ENCODE measurements at places on chromosomes 4 and X.

DNA sequence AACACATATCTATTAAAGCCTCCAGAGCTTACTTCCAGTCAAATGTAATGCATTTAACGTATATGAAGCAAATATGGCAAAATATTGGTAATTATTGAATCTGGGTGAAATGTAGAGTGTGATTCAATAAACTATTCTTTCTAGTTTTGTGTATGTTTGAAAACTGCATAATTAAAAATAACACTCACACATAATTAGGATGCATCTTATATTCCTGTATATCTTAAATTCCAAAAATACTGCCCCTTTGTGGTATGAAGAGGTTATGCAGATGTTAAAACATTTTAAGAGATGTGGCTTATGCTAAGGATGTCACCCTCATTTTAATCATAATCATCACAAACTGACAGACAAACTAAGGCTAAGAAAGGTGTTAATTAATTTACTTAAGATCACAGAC is 182.9 kb downstream of the COX18 start:
- no peak for DNase-seq

DNA sequence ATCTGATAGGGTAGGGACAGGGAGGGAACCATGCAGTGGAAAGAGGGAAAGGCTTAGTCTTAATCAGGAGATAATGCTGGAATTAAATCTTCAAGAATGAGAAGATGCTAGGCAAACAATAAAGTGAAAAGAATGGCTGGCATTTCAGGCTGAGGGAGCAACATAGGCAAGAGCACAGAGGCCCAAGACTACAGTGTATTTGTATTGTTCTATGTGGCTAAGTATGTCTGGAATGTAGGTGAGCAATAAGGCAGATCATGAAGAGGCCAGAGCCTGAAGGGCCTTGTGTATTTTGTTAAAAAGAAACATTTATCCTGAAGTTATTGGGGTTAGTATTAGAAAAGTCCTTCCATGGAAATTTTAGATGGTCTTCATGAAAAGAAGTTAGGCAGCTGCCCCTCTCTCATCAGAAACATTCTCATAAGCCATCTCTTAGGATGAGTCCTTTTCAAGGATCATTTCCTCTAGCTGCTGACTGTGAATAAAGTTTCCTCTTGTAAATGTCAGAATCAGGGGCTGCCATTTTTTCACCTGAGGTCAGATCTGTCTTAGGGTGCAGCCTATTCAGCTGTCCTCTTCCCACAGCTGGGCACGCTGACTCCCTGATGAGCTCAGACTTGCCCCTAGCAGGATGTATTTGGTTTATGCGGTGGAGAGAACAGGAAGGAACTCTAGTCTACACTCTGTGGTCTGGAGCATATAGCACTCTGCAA is 46.3 kb downstream of the ATP10D start:
- no peak for DNase-seq

GRCh38 chr4:134078230-134078914 is 123.2 kb downstream of the PABPC4L start:
- DNase-seq = no peak

DNA sequence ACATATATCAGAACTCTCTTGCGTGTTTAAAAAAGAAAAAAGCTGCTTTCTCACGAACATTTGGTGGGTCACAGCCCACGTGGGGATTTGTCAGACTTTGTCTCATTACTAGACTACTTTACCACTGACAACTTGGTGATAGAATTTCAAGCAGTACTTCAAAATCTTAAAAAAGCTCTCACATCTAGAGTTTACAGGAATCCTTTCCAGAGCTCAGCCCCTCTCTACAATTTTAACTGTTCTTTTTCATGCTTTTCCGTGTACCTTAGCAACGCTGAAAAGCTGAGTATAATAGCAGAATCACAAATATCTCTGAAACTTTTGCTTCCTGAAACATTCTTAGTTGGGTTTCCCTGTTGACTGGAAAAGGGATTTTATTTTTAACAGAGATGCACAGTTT is 50.2 kb downstream of the SMAD1 start:
- DNase-seq = no peak

DNA sequence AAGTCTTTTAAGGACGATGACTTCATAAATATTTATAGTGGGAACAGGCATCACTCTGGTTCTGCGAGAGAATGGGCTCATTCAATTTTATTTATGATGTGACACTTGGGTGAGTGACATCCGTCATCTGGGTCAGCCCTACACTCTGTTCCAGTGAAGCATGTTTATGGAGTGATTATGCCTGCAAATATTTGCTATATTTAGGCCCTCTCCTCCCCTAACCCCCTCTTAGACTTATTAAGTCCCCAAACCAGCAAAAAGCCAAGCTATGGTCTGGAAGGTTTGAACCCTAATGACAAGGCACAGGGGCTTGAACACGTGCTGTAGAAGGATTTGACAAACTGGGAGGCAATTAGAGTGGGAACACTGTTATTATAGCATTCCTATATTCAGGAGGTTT is 55.9 kb downstream of the C4orf51 start:
- no peak for DNase-seq

GRCh38 chrX:125382889-125383288 is 63.2 kb downstream of the TEX13C start:
- DNase-seq = no peak

DNA sequence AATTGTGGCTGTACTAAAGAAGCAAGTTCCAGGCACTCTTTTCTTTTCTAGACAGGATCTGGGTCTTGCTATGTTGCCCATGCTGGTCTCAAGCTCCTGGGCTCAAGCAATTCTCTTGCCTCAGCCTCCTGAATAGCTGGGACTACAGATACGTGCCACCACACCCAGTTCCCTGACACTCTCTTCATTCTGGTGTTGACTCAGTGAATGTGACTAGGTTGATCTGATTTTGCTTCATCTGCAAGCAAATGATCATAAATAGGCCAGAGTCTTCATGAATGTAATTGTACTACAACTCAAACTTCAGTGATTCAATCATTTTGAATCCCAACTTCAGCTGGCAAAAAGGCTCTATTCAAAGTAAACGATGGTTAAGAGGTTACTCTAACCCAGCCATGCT is 78.5 kb downstream of the APBB2 start:
- DNase-seq = no peak

- no peak for DNase-seq
Measured at GRCh38 chrX:13474164-13474516, 95.3 kb upstream of the EGFL6 start.

DNA sequence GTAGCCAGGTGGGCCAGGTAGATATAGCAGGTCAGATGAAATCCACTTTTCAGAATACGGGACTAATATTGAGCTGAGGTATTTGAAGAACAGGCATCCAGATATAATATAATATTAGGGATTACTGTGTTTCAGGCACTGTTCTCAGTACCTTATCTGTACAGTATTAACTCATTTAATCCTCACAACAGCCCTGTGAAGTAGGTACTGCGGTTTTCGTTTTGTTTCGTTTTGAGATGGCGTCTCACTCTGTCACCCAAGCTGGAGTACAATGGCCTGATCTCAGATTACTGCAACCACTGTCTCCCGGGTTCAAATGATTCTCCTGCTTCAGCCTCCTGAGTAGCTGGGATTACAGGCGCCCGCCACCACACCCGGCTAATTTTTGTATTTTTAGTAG is 129.6 kb downstream of the IL1RAPL2 start:
- no peak for DNase-seq

DNA sequence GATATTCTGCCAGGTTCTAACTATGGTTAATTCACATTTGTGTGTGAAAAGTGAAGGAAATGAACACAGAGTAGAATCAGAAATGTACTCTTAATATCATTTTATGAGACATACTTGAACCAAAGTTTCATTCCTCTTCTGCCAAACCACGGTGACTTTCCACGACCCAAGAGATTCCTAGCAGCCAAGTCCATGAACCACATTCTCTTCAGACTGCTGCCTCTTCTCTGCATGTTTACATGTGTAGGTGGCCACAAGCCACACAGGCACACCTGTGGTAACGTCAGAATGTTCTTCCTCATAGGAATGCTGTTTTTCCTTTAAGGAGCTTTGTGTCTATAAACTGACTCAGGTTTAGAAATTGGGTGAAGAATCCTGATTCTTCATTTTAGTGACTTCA is 1411.2 kb downstream of the RAPGEF2 start:
- no peak for DNase-seq

DNA sequence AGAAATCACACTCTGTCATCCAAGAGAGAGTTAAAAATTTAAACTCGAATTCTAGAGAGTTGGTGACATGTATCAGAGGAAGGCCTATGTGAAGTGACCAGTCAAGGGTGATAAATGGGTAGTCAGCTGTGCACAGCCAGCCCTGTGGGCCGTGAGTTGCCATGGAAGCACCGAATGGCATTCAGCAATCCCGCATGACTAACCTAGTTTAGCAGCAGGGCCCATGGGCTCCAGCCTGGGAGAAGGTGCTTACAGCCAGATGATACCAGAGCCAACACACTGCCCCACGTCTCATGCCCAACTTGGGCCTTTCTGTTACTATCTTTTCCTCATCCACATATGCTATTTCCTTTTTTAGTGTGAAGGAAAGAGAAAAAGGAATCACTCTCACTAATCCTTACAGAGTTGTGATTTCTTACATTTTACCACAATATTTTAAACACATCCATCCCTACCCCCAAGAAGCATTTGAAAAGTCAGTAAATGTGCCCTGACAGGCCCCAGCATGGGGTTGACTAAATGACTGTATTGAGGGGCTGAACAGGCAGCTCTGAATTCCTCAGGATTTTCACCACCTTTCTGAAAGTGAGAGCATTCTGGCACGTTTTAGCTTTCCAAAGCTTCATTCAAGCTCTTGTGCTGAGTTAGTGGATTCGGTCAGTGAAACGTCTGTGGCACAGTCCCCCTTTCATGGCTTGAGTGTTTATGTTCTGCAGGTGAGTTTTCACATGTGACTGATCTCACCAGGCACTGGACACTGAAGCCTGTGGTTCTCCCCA is 104.2 kb downstream of the AFF1 start:
- peak; percentile 61 for DNase-seq

DNA sequence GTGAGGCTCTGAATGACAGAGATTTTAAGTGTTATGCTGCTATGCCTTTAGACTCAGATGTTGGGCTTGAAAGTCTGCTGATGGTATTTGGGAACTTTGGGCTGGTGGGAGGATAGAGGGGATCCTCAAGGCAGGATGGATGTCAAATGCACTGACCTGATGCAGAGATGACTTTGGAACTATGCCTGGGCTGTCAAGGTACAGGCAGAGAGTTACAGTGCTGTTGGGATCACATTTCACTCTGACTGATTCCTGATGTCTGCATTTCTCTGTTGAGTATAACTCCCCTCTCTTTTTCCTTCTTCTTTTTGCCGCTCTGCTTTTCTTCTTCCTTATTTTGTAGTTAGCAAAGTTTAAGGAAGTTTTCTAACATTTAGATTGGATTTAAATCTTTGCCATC is 271.8 kb upstream of the ARX start:
- no peak for DNase-seq

DNA sequence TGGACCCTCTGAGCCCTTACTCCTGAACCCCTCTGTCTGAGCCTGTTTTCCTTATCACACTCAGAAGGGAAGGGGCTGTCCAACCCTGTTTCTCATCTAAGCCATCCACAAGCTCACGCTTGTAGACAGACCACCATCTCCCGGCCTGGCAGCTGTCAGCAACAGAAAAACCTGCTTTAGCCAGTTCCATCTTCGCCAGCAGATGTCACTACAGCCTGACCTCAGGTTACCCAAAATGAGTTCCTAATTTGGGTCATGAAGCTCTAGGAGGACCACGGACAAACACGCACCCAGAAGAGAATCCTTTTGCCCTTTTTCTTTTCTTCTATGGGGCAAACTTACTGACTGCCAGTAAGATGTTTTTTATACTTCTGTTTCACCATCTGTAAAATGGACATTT is 445.4 kb downstream of the BCOR start:
- peak; percentile 12 for DNase-seq

DNA sequence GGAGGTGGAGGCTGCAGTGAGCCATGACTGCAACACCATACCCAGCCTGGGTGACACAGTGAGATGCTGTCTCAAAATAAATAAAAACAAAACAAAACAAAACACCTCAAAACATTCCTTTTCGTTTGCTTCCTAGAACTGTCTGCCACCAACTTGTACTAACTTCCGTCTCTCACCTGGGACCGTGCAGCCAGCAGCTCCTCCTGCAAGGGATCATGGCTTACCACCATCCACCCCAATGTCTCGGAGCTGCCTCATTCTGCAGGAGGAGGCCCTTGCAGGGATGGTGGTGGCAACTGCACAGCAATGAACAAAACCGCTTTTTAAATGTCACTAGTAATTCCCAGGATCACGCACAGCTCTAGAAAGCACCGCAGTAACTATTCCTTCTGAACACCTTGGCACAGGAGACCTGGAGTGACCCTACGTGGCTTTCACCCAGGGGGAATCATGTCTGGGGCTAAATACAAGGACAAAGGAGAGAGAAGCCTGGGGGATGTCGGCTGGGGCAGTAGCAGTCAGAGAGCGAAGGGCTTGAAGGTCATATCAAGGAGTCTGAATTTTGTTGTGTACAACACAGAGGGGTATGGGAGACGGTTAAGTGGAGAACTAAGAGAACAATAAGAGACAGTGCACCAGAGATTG is 17.4 kb upstream of the KIAA0232 start:
- no peak for DNase-seq

- DNase-seq = no peak
Measured at GRCh38 chrX:142861557-142861956, 164.2 kb upstream of the SPANXN4 start.

DNA sequence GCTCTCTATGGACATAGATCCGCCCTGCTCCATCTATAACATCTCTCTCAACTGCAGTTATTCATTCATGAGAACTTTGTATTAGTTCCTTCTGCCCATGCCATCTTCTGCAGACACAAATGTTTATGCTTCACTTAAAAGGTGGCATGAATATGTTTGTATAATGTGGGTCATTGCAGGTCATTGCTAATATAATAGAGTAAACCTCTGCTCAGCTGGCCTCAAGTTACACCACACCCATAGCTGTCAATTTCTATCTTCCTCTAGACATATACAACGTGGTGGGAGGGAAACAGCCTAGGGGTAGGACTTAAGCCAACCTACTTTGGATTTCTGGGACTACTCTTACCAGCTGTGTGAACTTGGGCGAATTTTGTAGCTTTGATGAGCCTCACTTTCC is 129.8 kb downstream of the ATXN3L start:
- no peak for DNase-seq

GRCh38 chrX:9659571-9660195 is 106.0 kb downstream of the GPR143 start:
- no peak for DNase-seq

DNA sequence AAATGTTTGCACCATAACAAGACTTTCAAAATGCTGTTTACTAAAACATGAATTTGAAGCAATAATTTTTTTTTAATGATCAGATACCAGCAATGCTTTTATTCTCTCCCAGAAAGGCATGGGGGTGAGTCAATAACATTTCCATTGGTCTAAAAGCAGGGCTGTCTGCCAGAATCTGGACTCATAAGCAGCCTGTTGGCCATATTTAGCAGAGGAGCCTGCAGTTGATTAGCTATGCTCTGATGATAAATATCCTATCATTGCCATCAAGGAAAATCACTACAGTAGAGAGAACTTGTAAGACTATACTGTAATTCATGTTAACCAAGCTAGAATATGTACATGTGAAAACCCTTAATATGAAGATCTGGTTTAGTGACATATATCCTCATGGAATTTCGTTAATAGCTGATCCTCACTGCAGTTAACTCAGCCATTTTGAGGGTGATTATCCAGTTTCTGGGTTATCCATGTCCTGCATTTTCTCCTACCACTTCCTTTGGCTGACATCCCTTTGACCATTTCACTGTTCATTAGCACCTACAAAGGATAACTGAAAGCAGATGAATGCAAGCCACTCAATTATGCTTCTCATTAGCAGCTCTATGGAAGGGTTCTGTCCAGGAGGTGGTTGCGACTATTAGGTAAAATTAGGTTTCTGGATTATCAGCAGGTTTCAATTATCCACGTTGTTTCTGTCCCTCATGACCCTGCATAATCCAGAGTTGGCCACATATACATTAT is 72.9 kb upstream of the DIAPH2 start:
- no peak for DNase-seq
